ENCODE measurements at places on chromosomes 7 and 10. TPM values are rescaled to one million over a fixed set of nuclear protein-coding genes. Genes with fewer than 3 reads are reported as not detected.

Gene ABCF2
- 28.9 TPM for polyA plus RNA-seq

- DNase-seq = no peak
Measured at GRCh38 chr7:135441791-135442190, 68.1 kb downstream of the CNOT4 start.

DNA sequence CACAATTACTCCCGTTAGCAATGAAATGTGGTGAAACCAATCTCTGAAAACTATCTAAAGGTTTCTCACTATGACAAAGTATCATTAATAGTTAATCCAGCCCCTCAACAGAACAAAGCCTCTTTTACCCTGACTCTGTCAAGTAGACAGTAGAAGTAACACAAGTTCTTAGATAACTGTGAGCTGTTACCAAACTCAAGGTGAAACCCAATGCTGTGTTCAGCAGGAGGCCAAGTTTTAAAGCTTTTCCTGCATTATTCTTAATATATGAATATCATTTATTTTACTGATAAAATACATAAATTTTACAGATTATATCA lies 109.1 kb downstream of the SRPK2 start:
- no peak for DNase-seq

- no peak for DNase-seq
Measured at GRCh38 chr7:114889646-114890285, 32.1 kb upstream of the MDFIC start.

Gene TBATA
- not detected for polyA plus RNA-seq

Measured in renal pelvis (tissue), 12 donors.